ENCODE measurements at places on chromosomes 4 and X.

DNA sequence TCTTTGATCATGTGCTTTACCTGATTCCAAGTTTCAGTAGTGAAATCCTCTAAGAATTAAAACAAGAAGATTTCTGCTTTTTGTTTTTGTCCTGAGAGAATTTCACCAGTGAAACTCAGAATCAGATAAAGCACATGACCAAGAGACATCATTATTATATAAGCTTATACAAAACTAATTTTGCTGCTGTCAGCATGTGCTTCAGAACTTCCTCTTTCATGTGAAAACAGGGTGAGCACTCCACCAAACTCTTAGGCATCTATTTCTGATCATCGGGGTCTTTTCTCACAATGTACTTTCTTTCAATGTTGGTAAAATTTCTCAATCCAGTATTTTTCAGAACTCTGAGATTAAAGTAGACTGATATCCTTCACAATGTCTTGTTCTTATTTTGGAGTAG, 152.1 kb downstream of the SLC39A8 start:
- DNase-seq: no peak

DNA sequence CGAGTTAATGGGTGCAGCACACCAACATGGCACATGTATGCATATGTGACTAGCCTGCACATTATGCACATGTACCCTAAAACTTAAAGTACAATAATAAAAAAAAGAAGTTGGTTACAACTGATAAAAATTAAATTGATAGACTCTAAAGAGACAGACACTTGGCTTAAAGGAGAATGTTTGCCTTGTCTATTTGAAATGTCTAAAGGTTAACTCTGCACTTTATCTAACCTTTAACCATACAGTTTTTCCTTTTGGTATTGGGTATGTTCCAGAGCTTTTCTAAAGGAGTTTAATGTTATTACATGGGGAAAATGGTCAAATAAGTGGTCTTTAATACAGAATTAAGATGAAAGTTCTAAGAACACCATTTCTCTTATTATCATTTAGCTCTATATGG, 145.1 kb upstream of the HCCS start:
- no peak for DNase-seq

DNA sequence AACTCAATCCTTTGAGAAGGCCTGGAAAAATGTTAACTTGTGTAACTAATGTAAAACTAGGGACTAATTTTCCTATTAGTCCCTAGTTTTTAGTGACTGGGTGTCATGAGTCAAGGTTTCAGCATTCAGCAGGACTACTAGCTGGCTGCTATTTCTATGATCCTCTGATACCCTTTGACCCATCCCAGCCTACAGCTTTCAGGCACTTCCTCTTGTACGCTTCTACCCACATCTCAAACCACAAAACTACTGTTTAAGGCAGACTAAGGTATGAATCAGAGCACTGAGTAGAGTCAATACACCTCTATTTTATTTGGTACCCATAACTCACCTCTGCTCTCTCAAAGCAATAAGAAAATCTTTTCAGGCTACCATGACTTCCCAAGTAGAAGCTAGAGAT, 809.6 kb downstream of the PDHA2 start:
- no peak for DNase-seq

DNA sequence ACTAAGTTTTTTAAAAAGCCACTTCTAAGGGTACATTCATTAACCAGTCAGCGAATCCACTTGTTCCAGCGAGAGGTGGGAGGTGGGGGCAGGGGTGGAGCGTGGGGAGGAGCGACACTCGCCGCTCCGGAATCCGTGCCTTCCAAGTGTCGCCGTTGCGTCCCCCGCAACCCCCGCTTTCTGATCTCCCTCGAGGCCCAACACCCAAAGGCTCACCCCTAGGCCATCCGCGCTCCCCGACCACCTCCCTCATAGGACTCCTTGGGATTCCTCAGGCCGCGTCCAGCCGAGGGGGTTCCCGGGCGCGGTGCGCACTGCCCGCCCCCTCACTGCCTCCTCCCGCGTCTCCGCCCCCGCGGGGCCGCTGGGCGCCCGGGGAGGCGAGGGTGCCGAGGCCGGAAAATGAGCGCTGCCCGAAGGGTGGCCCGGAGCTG, 108.1 kb upstream of the STOX2 start:
- DNase-seq: no peak

GRCh38 chr4:56683455-56683854, 2.4 kb upstream of the HOPX start:
- DNase-seq: no peak

GRCh38 chr4:121696170-121696580, 605 bp downstream of the ANXA5 start:
- peak; percentile 71 for DNase-seq

DNA sequence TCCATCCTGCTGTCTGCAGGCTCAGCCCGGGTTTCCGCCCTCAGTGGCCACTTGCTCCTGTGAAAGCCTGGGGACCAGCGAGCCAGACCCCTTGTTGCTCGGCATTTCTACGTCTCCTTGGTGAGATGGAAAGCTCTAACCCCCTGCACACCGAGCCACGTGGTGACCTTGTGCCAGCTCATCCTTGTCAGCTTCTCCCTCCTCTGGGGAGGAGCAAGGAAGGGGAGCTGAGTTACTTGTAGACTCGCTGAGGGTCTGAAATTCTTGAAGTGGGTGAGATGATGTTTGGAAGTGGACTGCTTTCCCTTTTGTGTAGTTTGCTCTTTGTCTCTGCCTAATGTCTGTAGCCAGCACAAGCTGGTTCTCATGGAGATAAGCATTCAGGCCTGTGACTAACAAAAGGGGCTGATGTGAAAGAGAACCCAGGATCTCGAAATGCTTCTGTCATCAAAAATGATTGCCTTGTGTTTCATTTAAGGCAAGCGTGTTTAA, 29.3 kb downstream of the RGS12 start:
- DNase-seq: no peak
